ENCODE measurements at places on chromosomes 2 and 18.

DNA sequence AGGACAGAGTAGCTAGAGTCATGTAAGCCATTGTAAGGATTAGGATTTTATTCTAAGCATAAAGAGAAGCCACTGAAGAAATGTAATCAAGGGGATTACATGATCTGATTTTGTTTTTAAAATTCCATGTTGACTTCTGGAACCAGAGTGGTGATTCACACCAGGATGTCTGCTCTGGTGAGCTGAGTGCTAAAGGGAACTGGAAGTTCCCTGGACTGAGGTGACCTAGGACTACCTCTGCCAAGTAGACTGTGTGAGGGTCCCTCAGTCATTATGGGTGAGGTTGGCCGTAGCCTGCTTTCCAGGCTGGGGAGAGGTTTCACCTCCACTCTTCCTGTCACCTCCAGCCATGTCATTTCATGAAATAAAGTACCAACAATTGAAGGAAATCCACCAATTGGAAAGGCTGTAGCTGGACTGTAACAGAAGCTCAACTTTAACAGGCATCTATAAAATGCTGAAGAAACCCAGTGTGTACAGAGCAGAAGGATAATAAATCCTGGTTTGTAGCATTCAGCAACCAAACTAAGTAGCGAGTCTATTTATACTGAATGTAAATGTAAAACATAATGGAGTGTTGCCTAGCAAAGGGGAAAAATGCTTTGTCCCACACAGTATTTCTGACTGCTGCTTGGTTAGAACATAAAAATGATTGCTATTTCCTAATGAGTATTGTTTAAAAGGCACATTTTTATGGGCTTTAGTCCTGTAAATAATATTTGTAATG lies 507.4 kb upstream of the PKDCC start:
- DNase-seq = no peak

DNA sequence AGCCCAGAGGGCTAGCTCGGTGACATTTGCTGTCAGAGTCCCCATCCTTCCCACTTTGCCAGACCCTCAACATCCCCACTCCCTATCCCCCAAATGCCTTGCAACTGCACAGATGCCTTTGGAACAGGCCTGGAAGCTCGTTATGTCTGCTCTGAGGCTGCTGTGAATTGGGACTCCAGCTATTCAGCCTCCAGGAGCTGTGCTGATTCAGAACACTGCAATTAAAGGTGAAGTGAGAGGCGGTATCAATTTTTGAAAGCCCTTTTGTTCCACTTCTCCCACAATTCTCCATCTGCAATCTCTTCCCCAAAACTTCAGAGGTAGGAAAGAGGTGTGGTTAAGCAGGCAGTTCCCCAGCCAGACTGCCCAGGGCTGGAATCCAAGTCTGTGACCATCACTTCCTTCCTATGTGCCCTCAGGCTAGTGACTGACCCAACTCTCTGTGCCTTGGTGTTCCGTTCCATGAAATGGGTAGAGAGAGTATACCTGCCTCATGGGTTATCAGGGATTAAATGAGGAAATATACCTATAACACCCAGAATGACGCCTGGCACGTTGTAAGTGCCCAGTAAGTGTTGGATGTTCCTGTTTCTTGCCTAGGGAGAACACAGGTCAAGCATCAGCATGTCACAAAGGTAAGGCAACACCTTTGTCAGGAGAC lies 17.5 kb downstream of the NOSTRIN start:
- DNase-seq = no peak

GRCh38 chr2:205679410-205680009 lies 2.8 kb upstream of the NRP2 start:
- DNase-seq = no peak

DNA sequence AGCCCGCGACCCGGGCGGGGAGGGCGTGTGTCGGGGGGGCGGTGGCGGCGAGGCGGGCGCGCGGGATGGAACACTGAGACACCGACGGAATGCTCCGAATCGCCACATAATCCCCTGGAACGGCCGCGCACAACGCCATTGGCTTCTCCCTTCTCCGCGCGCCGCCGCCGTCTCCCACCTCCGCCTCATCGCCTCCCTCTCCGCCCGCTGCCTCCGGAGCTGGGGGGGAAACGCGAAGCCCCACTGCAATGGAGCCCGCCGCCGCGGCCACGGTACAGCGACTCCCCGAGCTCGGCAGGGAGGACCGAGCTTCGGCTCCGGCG lies at the start of gene PHLPP1:
Gene PHLPP1, plus strand, starts transcription at position 106 of the 323 bp plus-strand sequence. Its CDS starts 143 bp downstream, at position 249.
- DNase-seq = no peak

- no peak for DNase-seq
Observed at GRCh38 chr2:166521155-166521554, 27.1 kb upstream of the SCN7A start.

DNA sequence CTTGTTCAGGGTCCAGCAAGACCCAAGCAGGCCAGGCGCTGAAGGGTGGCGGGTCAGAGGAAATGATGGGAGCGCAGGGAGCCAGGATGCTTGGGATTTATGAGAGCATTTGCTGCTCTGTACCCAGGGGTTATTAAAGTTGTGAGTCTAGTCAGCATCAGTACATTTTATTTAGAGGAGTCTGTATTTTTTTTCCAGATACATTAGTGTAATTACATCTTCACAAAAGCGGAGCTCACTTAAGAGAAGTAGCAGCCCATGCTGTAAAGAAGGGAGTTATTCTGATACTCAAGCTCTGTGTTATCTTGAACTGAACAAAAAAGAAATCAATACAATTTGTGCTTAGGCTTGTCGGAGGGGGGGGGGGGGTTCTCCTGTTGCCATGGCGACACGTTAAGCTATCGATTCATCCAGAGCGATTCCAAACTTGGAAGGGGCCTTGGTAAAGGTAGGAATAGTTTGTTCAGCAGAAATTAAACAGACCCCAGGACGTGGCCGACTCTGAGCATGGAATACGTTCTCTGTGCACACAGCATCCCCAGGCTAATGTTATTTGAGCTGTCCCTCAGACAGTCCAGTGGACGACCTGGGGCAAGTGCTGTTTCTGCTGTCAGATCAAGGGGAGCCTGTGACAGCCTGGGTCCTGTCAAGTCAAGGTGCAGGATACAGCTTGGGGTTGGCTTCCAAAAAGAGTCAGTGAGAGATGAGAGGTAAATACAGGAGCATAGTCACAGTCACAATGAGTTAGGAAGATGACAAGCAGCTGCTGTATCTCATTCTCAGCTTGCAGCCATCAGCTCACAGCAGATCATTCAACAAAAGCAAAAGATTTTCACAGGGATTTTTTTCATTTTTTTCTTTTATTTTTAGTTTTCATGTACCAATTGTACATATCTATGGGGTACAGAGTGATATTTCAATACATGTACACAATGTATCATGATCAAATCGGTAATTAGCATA lies 387.6 kb downstream of the DCDC2C start:
- no peak for DNase-seq

DNA sequence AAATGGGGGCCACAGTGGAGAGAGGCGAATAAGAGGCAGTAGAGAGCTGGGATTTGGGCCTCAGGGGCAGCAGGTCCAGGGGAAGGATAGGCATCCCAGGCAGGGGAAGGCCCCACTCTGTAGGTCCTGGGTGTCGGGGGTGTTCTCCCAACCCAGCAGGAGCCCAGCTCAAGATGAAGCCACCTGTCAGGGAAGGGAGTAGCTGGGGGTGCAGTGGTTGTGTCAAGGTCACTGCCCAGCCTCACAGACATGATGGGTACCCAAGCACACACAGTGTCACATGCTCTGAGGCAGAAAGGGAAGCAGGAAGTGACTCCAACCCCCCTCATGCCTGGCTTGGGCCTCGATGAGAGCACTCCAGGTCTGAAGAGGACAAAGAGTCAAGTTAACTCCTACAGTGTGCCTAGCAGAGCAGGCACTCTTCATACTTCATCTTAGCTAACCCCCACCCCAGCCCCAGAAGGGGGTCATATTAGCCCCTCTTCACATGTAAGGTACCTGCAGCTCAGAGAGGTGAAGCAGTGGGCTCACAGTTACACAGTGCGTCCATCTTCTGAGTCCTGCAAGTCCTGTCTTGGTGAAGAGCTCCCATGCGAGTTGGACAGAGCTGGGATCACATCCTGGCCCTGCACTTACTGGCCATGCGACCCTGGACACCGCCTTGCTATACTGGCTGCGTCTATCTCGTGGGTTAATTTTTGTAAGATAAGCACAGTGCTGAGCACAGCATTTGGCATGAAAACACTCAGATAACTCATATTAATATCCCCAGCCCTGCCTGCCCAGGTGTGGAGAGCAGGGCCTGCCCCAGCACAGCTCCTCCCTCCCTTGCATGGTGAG lies 72.6 kb upstream of the DAPL1 start:
- no peak for DNase-seq

GRCh38 chr2:174971868-174972781 lies 33.1 kb downstream of the CHN1 start:
- peak; percentile 91 for DNase-seq

DNA sequence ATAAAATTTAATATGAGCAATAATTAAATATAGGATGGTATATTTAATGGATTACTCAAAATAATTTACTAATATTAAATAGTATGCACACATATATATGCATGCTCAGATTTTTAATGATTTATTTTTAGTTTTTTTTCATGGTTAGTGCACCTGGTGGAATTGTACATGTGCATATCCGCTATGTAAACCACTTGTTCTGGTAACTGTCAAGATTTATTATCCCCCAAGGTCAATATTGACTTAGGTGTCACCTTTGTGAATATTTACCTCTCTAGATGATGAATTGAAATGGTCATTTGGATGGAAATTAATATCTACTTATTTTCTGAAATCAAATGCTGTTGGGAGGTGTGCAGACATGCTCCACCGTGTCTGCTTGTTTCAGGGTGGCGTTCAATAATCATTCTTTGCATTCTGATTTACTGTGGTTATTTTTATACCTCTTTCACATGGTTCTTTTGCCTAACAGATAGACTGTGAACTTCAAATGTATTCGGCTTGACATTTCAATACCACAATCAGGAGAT lies 14.7 kb downstream of the CNTNAP5 start:
- no peak for DNase-seq

GRCh38 chr2:208937521-208937920 lies 486.3 kb upstream of the MAP2 start:
- no peak for DNase-seq

- no peak for DNase-seq
Observed at GRCh38 chr2:73110168-73111072, 2.3 kb downstream of the RAB11FIP5 start.

- no peak for DNase-seq
Observed at GRCh38 chr2:127829845-127830246, 18.9 kb upstream of the WDR33 start.

DNA sequence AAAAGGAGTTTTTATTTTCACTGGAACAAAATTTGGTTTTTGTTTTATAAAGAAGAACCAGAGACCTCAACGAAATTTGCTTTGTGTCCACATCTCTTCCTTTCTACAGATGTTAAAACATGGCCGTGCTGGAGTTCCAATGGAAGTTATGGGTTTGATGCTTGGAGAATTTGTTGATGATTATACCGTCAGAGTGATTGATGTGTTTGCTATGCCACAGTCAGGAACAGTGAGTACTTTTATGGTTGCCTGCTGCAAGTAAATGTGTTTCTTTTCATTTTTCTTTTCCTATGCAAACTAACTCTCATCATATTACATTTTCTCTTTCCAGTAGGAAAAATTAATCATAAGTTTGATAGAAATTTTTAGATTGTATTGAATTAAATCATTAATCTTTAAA lies 48.4 kb upstream of the TBR1 start:
- DNase-seq = no peak

DNA sequence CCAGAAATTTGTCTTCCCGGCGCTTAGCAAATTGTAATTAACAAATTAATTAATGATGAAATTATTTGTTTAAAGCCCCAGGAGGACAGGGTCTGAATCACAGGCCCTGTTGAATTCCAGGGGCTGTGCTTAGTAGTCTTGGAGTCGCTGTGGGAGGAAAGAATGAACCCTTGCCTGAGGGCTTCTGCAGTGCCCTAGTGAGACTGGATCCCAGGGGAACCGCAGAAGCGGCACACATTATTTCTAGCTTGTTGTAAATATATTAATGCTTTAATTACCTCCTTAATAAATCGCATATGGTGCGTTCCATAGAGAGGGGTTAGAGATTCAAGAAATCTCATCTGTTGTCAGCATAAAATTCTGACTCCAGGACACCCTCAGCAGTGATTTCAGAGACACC lies 235.4 kb downstream of the CELF4 start:
- no peak for DNase-seq

- no peak for DNase-seq
Observed at GRCh38 chr2:148042219-148042618, 21.3 kb downstream of the MBD5 start.

DNA sequence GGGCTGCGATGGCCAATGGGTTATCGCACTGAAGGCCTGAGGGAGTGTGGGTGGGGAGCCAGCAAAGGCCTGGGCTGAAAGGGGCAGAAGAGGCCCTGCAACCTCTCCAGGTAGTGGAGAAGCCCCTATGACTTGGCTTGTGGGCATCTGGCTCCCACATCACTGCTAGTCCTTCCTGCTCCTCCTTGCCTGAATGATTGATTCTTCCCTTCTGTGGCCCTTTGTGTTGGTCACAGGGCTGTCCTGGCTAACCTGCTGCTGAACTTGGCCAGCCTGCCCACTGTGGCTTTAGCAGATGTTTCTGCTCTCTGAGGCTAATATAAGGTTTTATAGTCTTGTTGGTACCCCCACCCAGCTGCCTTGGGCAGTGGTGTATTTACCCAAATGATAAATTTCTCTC lies 136.2 kb upstream of the ALPP start:
- DNase-seq = no peak

DNA sequence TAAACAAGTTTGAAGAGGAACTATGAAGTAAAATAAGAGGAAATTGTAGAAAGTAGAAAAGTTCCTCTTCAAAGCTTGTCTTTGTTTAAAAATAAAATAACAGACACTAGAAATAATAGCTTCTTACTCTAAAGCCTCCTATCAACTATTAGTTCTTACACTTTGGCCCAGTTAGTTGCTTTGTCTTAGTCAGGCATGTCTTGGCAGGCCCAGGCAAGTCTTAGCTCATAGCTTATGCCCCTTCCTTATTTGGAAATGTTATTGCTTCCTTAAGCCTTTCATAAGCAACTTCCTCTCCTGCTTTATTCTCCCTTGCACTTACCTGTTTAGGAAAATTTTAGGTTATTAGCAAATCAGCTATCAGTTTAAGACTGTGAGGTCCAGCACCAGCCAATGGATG lies 950.6 kb upstream of the LRATD1 start:
- DNase-seq = no peak

GRCh38 chr2:71800106-71800809 lies 346.9 kb downstream of the DYSF start:
- no peak for DNase-seq

DNA sequence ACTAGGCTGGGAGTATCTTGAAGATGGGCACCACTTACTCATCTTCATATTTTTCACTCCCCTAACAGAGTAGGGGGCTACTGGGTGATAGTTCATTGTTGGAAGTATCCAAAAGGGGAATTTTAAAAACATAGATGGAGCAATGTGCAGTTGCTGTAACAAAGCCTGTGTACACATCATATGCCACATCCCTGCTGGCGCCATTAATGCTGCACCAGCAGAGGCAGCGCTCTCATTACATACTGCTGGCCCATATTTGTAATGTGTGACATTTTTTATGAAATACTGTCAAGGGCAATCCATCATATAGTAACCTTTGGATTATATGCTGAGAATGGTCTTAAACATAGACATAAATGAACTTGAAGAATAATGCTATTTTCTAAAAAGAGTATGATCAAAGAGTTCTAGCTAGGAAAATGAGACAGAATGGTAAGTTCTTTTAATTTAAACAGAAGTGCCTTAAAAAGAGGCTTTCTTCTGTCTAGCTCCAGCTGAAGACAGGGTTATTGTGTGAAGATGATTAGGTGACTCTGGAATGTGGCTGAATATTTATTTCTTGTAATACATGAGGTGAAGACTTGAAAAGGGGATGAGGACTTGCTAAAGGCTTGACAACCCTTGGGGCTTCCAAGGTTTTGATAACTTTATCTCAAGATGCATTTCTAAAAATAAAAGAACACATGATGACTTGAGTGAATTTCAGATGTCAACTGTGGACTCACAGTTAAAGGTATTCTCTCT lies 2.4 kb upstream of the TMEM178A start:
- no peak for DNase-seq
